CD4-positive, alpha-beta T cell (primary cell): ENCODE measurements at places on chromosomes 3 and 15. TPM values are rescaled to one million over a fixed set of nuclear protein-coding genes. Genes with fewer than 3 reads are reported as not detected.

DNA sequence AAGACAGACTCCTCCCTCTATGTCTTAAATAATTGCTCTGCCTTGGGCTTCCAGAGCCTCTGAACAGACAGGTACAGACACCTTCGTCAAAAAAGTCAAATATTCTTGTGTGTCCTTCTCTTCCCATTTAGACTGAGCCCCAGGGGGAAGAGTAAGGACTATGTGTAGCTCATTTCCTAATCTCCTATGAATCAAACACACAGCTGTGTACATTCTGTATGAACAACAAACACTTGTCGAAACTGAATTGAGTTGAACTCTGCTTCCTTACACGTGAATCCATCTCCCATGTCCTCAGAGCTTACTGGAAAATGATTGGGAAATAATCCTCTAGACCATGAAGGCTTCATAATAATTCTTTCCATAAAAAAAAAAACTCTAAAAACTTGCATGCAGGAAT is 80.8 kb downstream of the MOBP start:
- H3K27me3 ChIP-seq = no peaks in the 10 kb centered on the region
- no peak overlapping the region for H3K4me3 ChIP-seq
- H3K36me3 ChIP-seq = no peaks in the 10 kb centered on the region
- DNase-seq = no peak
- no peaks in the 10 kb centered on the region for H3K4me1 ChIP-seq

DNA sequence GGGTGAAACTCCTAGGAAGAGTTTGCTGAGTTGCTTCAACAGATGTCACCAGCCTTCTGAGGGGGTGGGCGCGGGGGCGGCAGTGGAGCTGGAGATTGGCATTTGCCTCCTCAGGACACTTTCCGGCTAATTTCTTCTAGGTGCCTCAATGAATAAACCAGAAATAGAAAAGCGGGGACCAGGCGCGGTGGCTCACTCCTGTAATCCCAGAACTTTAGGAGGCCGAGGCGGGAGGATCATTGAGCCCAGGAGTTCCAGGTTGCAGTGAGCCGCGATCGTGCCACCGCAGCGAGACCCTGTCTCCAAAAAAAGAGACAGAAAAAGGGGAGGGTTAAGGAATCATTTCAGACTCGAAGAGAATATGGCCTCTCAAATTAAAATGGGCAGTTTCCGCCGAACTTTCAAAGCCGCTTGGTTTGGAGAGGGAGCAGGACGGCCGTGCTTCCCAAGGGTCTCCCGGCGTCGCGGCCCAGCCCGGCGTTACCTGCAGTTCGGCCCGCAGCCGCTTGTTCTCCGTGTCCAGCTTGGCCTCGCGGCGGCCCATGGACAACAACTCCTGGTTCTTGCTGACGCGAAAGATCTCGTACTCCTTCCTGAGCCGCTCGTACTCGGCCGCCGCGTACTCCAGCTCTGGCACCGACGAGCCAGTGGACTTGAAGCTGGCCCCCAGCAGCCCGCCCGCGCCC is 587 bp downstream of the NPHP3 start:
- H3K4me3 ChIP-seq = peak overlapping the region; percentile 89
- peak overlapping the region; percentile 46 for H3K27ac ChIP-seq

DNA sequence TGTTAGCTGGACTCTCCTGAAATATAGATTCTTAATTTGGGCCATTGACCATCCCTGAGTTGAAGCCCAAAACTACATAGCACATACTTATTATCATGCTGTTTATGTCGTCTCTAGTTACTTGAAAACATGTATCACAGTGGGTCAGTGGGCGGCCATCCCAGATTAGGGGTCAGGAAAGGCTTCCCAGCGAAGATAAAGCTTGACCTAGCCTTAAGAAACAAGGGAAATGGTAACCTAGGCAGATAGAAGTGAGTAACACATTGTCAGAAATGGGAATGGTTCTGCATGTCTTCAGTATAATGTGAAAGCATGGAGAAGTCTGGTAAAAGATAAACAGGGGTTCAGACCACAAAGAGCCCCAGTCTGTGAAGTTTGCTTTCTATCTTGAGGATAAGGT is 124.7 kb downstream of the C3orf70 start:
- H3K4me3 ChIP-seq = no peak overlapping the region
- no peak overlapping the region for H3K27ac ChIP-seq
- no peaks in the 10 kb centered on the region for H3K4me1 ChIP-seq
- H3K27me3 ChIP-seq = no peaks in the 10 kb centered on the region

Gene DNAH12
- total RNA-seq = not detected

Gene ARPP21
- not detected for total RNA-seq

Gene NR2E3
- not detected for total RNA-seq
